Breast epithelium (tissue), 4 donors: ENCODE measurements at places on chromosomes 2 and 18. TPM values are rescaled to one million over a fixed set of nuclear protein-coding genes. Genes with fewer than 3 reads are reported as not detected.

DNA sequence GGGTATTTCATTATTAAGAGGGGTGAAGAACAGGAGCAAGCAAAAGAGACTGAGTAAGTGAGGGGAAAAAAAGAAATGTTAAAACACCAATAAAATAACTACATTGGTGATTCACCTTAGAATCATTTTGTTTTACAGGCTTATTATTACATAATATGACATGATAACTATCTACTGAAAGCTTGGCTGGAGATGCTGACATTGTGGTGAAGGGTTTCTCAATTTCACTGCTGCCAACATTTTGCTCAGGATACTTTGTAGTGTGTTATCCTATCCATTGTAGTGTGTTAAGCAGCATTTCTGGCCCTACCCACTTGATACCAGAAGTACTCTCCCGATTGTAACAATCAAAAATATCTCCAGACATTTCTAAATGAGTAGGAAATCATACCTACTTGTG, 1564.6 kb upstream of the NXPH2 start:
- H3K4me3 ChIP-seq, result no peak overlapping the region
- H3K4me1 ChIP-seq, result no peaks in the 10 kb centered on the region
- DNase-seq, result no peak
- no peaks in the 10 kb centered on the region for H3K27me3 ChIP-seq
- H3K36me3 ChIP-seq, result no peaks in the 10 kb centered on the region
- no peak overlapping the region for H3K27ac ChIP-seq

DNA sequence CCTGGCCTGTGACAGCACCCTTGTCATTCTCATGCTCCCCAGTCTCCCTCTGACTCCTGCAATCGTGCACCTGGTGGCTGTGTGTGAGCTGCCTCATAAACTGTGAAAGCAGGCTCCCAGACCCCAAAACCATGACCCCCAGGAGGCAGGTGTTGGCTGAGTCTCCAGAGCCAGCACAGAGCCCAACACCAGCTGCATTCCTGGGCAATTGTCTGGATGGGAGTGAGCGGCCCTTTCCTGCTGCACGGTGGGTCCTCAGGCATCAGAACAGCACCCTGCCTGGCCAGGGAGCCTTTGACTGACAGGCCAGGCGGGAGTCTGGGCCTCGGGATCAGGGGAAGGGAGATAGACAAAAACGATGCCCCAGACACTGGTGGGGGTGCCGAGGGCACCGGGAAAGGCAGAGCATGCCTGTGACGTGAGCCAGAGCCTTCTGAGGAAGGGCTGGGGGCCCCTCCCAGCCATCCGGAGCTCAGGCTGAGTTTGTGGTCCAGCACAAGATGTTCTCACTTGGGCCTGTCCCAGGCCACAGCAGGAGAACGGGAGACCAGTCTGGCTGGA, 135.1 kb upstream of the GPC1 start:
- no peak for DNase-seq
- no peaks in the 10 kb centered on the region for H3K4me1 ChIP-seq
- no peaks in the 10 kb centered on the region for H3K27me3 ChIP-seq
- H3K27ac ChIP-seq, result no peak overlapping the region

DNA sequence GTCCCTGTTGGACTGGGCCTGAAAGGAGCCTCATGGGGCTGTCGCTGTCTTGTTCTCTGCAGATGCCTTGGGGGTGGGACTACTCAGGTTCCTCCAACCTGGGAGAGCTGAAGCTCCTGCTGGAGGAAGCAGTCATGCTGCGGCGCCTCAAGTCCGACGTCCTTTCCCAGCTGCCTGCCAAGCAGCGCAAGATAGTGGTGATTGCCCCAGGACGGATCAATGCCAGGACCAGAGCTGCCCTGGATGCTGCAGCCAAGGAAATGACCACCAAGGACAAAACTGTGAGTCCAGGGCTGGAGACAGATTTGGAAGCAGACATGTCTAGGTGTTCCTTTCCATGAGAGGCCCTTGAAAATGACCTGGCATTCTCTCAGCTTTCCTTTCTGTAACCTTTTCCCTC, 38.5 kb downstream of the SMARCAL1 start:
- peaks cover 17% of the 10 kb centered on the region for H3K36me3 ChIP-seq
- no peak overlapping the region for H3K4me3 ChIP-seq
- no peaks in the 10 kb centered on the region for H3K4me1 ChIP-seq
- H3K27ac ChIP-seq, result no peak overlapping the region
- no peaks in the 10 kb centered on the region for H3K27me3 ChIP-seq

GRCh38 chr2:176652300-176653182, 383.3 kb downstream of the MTX2 start:
- H3K4me1 ChIP-seq, result no peaks in the 10 kb centered on the region
- no peak for DNase-seq
- H3K27ac ChIP-seq, result no peak overlapping the region
- no peaks in the 10 kb centered on the region for H3K36me3 ChIP-seq
- no peaks in the 10 kb centered on the region for H3K27me3 ChIP-seq

DNA sequence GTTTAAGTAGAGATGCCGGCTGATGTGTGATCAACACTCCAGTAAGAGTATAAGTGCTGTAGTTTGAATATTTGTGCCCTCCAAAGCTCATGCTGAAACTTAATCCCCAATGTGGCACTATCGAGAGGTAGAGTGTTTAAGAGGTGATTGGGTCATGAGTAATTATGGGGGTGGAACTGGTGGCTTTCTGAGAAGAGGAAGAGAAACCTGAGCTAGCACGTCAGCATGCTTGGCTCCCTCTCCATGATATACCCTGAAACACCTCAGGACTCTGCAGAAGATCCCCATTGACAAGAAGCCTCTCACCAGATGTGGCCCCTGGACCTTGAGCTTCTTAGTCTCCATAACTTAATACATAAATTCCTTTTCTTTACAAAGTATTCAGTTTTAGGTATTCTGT, 584.8 kb downstream of the TSN start:
- no peak overlapping the region for H3K4me3 ChIP-seq
- H3K36me3 ChIP-seq, result no peaks in the 10 kb centered on the region
- no peaks in the 10 kb centered on the region for H3K27me3 ChIP-seq
- no peak overlapping the region for H3K27ac ChIP-seq
- DNase-seq, result no peak
- H3K4me1 ChIP-seq, result no peaks in the 10 kb centered on the region

DNA sequence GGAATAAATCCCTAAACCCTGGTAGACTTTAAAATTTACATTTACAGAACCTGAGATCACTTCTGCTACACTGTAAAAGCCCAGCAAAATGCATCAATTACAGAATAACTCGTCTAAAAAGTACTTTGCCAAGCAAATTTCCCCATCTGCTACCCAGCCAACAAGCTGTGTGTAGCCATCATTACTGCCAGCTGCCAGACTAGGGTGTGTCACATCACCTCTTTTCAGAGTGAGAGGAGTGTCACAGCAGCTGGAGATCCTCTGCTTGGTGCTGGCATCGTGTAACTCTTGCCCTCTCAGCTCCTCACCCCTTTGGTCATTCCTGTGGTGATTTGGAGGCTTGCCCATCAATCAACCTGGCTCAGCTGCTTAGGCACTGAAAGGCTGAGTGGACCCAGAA, 340.4 kb upstream of the MMADHC start:
- H3K4me1 ChIP-seq, result no peaks in the 10 kb centered on the region
- H3K4me3 ChIP-seq, result no peak overlapping the region
- no peaks in the 10 kb centered on the region for H3K27me3 ChIP-seq
- no peak for DNase-seq
- H3K27ac ChIP-seq, result no peak overlapping the region
- H3K36me3 ChIP-seq, result no peaks in the 10 kb centered on the region

GRCh38 chr18:63844254-63844653, 43.3 kb upstream of the SERPINB2 start:
- no peak overlapping the region for H3K4me3 ChIP-seq
- DNase-seq, result no peak
- no peaks in the 10 kb centered on the region for H3K27me3 ChIP-seq
- no peaks in the 10 kb centered on the region for H3K4me1 ChIP-seq
- no peak overlapping the region for H3K27ac ChIP-seq
- no peaks in the 10 kb centered on the region for H3K36me3 ChIP-seq

CPLX4 gene
- not detected for total RNA-seq

CYTIP gene
- 18.7 TPM for total RNA-seq
